ENCODE measurements at places on chromosomes 7 and 10.

GRCh38 chr10:79316671-79317431 lies 30.4 kb upstream of the PPIF start:
- DNase-seq: no peak

DNA sequence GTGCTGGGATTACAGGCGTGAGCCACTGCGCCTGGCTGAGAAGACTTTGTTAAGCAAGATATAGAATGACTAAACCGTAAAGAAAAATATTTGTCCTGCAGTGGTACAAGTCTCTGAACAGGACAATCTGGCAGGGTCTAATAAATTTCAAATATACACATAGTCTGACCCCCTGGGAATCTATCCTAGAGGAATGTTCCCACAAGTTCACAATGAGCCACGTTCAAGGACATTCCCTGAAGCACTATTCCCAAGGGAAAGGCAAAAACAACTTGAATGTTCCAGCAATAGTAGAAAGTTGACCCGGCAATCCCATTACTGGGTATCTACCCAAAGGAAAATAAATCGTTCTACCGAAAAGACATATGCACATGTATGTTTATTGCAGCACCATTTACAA lies 82.0 kb downstream of the HIP1 start:
- no peak for DNase-seq

GRCh38 chr10:128744092-128744491 lies 617.9 kb upstream of the MKI67 start:
- DNase-seq: no peak

GRCh38 chr10:42850931-42851330 lies 68.3 kb downstream of the BMS1 start:
- no peak for DNase-seq

DNA sequence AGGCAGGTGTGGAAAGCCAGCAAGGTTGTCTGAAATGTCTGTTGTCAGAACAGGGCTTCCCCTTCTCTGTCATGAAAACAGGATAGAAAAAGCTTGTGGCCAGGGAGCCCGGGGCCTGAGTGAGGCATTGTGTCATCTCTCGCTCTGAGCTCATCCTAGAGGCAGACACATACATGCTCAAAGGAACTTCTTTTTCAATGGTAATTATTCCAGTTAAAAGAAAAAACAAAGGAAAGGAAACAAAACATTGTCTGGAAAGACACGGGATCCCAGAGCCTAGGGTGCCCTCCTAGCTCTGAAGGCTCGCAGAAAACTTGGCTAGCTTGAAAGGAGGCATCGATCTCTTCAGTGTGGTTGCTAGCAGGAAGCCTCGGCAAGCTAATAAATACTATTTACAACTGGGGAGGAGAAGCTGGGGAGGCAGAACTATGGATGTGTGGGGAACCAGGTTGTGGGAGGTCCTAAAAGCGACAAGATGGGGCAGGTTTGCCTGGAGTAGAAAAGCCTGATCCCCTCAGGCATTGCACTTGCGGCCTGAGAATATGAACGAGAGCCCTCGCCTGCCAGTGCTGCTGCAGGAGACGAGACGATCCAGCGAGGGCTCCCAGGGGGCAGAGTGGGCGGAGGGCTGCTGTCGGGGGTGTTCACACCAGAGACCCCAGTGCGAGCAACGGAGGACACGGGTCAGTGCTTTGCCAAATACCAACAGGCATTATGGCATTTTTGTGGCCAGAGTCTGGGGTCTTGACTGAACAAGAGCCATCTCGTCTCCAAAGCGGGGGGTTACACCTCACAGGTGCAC lies 32.8 kb upstream of the DGKI start:
- no peak for DNase-seq

GRCh38 chr10:126013489-126014281 lies 117.3 kb downstream of the FANK1 start:
- DNase-seq: peak; percentile 22

GRCh38 chr7:50305583-50306493 lies 1.3 kb downstream of the IKZF1 start:
- DNase-seq: no peak

DNA sequence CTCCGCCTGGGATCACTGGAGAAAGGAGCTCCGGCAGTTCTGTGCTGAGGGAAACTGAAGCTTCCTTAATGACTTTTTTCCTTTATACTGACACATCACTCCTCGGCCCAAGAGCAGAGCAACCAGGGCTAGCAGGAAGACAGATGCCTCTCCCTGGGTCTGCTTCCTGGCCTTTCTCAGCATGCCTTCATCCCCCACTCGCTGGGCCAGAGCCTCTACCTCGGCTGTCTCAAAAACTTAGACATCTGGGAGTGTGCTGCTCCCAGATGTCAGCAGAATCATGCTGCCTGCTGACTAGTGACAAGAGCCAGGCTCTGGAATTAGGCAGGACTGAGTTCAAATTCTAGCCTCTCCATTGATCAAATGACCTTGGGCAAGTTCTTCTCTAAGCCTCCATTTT lies 24.4 kb upstream of the LRRC4 start:
- no peak for DNase-seq

GRCh38 chr7:133275008-133275407 lies 22.1 kb downstream of the EXOC4 start:
- no peak for DNase-seq

- no peak for DNase-seq
These were observed 220.3 kb upstream of the STK17A start for GRCh38 chr7:43362652-43363034.

GRCh38 chr7:98687111-98687751 lies 70.1 kb downstream of the NPTX2 start:
- DNase-seq: no peak

GRCh38 chr10:65769828-65770227 lies 1156.0 kb upstream of the LRRTM3 start:
- no peak for DNase-seq

DNA sequence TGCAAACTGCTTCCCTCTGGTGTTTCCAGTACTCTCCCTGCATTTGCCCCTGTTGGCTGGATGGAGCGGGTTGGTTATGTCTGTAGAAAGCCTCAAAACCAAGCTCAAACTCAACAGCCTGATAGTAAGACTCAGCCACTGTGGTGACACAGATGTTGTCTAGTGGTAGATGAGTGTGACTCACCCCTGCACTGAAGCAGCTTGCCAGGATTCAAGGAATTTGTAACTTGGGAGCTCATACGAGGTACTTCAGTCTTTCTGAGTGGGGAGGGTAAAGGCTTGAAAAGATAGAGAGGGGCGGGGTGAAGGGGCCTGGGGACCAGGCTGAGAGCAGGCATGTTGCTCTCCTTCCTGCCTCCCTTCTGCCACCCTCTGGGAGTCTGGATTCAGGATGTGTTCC lies 22.9 kb upstream of the AQP1 start:
- no peak for DNase-seq

DNA sequence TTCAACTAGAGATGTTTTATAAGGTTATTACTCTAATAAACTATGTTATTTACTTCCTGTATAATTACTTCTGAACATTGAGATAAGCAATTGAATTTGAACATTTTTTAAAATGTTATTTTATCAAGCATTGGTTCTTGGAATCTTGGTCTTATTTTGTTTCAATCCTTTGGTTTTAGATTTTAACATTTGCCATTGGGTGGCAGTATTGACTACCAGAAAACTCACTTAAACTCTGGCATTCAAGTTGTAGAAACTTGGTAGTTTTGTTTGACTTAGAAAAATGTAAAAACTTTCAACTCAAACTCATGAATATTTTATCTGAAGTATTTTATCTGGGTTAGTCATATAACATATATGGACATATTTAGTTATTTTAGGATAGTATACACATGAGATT lies 48.1 kb downstream of the ATRNL1 start:
- no peak for DNase-seq

DNA sequence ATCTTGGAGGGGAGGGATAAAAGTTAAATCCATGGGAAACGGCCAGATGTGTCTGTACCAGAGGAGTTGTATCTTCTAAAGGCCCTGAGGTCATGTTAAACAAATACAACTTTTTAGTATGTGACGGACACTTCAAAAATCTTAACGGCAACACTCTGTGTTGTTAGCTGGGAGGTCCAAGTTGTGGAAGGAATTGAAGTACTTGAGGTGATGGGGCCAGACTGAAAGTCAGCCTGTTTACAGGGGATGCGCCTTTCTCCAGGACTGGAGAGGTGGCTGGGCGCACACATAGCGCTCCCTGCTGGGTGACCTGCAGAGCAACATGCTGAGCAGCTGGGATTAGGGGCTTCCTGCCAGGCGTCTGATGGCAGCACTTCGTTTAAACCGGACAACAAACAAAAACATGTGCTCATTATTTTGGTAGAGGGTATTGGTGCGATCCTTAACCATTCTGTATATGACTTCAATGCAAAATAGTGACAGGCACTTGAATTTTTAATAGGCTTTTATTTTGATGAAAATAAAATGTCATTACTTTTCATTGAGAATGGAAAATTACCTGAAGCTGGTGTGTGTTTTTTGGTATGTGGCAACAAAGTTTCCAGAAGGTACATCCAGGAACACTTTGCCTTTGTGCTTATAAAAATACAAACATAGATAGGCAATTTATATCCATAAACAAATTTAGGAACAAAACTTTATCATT lies 198.2 kb downstream of the MLLT10 start:
- peak; percentile 26 for DNase-seq

DNA sequence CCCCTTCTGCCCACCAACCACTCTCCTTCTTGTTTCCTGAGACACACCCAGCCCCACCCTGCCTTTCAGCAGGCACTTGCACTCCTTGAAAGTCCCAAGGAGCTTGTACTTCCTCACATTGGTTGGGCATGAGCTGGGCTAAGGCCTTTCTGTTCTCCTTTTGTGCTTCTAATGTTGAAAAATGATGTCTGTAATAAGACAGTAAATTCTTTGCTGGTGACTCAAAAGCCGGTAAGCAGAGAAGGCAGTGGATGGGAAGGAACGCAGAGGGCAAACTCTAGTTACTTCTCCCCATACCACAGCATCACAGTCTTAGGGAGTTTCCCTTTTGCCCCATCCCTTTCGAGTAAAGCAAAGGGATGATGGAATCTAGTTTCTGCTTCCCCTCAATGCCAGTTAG lies 185.6 kb downstream of the PLXNA4 start:
- DNase-seq: no peak
